Central memory CD4-positive, alpha-beta T cell (primary cell): ENCODE measurements at places on chromosomes 1 and 21.

GRCh38 chr1:242806324-242806723 is 281.8 kb upstream of the PLD5 start:
- DNase-seq, result no peak

- no peak for DNase-seq
Observed at GRCh38 chr1:182189535-182190066, 128.1 kb upstream of the ZNF648 start.

DNA sequence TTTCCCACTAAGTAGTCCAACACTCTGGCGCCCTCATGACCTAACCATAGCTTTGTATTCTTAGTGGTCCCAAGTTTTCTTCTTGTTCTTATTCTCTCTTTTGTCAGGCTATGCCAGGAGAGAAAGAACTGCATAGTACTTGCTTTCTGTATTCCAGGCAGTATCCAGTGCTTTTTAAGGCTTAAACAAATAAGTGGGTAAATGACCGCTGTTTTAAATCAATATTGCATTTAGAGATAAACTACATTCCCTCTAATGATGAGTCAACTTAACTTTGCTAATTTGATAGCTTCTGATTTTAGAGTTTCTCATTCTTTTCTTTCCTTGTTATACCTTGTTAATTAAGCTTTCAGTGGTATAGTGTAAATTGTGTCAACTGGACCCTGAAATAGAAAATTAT is 139.6 kb downstream of the ZP4 start:
- DNase-seq, result no peak

DNA sequence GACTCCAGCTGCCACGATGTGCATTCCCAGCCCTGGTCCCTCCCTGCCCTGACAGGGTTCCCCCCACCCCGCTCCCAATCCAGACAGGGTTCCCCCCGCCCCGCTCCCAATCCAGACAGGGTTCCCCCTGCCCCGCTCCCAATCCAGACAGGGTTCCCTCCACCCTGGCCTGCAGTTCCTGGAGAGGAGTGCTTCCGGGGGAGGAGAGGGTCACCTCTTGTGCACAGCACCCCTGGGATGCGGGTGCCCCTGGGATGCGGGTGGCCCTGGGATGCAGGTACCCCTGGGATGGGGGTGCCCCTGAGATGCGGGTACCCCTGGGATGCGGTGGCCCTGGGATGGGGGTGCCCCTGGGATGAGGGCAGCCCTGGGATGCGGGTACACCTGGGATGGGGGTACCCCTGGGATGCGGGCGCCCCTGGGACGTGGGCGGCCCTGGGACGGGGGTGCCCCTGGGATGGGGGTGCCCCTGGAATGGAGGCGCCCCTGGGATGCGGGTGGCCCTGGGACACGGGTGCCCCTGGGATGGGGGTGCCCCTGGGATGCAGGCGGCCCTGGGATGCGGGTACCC is 36.7 kb upstream of the SLC19A1 start:
- DNase-seq, result no peak

DNA sequence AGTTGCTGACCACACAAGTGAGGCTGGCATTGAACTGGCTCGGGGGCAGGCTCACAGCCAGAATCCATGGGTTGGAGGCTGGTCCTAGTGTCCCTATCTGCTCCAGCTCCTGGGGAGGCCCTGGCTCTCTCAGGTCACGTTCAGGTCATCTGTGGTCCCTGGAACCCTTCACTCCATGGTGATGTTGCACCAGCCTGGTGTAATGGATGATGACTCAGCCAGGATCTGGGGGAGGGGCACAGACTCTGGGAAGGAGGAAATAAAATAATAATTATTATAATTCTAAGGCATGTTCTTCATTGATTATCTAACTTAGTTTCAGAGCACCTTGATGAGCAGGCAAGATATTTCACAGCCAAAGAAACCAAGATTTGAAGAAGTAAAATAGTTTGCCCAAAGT is 26.6 kb upstream of the FCRL4 start:
- DNase-seq, result no peak

DNA sequence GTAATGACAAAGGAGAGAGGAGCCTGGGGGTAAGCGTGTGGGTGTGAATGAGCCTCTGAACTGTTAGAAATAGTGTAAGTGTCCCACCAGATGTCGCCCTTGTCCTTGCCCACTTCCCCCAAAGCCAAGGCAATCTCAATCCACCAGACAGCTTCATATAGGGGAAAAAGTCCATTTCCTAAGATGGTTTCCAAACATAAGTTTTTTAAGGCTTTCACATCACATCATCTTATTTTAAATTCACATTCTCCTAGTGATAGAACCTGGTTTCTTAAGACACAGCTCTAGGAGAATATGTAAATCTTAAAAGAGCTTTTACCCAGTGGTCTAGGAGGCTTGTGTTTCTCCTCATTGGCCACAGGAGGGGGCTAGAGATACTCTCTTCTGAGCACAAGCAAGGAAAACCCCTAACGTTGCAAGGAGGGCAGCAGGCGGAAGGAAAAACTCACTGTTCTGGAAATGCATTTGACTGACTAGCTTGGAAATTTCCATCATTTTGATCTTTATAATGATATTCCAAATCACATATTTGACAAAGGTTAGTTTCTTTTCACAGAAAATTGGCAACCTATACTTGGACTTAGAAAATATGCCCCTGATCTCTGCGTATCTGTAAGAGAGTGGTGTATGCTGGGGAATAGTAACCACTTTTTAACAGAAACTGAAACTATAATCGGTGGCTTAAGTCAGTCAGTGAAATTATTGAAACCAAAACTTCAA is 51.9 kb upstream of the LPAR3 start:
- DNase-seq, result peak; percentile 91

DNA sequence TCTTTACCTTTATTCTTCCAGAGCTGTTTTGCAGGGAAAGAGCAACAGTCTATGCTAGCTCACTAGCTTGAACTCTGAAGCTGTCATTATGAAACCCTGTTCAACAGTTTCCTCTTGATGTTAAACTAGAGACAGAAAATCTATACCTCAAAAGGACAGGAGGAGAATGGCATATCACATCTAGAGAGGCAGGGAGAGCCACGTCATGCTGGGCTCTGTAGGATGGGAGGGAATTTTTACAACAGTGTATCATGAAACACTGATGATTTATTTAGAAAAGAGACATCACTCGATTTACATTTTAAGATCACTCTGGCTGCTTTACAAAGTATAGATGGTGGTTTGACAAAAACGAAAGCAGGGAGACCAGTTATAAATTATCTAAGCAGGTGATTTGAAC is 224.9 kb upstream of the COA6 start:
- no peak for DNase-seq

DNA sequence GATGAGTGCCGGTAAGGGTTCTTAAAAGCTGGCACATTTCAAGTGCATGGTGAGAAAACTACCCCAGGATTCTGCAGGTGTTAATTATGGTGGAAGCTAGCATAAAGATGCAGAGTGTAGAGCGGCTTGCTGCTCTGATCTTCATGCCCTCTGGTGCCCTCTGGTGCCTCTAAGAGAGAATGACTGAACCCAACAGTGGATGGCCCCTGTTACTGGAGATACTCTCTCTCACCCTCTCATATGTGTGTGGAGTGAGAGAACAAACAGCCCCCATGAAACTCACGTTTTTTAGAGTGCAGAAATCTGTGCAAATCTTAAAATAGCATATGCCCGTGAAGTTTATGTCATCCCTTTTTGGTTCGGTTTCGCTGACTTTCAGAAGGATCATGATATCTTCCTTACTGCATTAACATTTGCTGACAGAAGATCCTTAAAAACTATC is 90.0 kb downstream of the GRIK1 start:
- DNase-seq, result peak; percentile 6

- no peak for DNase-seq
Observed at GRCh38 chr1:22689505-22689904, 21.1 kb upstream of the EPHB2 start.

DNA sequence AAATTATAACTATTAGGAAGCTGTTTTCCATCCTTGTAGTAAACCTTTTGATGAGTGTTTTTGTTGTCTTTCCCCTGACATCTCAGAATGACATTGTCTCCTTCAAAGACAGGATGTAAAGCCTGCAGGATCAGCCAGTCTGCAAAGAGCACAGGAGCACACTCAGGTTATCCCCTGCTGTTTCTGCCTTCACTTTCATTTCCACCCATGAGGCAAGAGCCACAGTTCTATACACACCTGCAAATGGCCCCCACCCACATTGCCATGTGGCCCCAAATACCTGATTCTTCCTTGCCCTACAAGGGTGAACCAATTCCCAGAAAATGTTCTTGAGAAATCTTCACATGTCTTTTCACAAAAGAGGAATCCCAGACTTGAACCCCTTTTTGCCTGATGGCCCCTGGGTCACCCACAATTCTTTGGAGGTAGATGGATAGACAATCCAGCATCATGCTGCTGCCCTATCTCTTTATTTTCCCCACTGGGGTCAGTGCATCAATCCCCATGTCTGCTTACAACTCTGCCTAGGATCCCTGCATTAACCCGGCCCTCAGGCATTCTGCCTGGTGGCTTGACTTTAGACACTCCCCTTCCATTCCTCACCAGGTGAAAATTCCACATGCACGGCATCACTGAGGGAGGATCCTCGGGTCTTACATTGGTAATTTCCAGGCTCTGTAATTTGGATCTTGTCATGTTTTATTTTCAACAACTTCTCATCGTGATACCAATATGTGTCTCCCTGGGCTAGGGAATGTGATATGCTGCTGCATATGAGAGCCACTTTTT is 2.6 kb downstream of the FCRL3 start:
- DNase-seq, result no peak

GRCh38 chr1:145978471-145978853 is 14.0 kb downstream of the POLR3GL start:
- no peak for DNase-seq

DNA sequence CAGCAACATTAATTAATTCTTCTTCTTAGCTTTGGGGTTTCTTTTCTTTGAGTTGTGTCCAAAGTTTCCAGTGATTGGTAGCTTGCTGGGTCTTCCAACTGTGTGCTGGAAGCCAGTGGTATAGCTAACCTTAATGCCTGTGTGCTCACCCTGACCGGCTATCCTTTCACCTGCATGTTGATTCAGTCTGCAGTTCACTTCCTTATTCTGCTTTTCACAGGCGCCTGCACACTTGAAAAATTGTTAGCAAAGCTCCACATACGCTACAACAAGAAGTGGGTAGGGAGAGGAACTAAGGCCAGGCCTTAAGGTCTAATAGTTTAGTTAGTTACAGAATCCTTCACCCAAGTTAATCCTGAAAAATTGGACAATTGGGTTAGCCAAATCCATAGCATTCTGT is 35.7 kb downstream of the NCF2 start:
- DNase-seq, result no peak

DNA sequence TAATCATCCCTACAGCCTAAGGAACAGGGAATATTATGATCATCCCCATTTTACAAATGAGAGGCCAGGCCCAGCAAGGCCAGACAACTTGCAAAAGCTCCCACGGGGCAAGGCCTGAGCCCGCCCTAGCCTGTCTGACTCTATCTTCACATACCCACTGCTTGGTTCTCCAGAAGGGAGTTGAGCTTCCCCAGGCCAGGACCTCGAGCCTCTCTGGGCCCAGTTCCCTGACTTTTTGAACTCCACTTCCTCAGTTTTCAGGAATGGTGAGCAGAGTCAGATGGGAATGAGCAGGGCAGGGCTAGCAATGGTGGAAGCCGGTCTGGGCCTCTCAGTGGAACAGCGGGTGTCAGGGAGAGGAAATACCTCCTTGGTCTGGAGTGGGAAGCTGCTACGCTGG is 39.3 kb downstream of the CACNA1S start:
- no peak for DNase-seq

GRCh38 chr1:2283991-2284895 is 56.1 kb downstream of the SKI start:
- no peak for DNase-seq

- no peak for DNase-seq
Observed at GRCh38 chr1:17653728-17654351, 101.3 kb upstream of the ACTL8 start.

GRCh38 chr1:92201973-92202372 is 15.7 kb upstream of the C1orf146 start:
- DNase-seq, result no peak

DNA sequence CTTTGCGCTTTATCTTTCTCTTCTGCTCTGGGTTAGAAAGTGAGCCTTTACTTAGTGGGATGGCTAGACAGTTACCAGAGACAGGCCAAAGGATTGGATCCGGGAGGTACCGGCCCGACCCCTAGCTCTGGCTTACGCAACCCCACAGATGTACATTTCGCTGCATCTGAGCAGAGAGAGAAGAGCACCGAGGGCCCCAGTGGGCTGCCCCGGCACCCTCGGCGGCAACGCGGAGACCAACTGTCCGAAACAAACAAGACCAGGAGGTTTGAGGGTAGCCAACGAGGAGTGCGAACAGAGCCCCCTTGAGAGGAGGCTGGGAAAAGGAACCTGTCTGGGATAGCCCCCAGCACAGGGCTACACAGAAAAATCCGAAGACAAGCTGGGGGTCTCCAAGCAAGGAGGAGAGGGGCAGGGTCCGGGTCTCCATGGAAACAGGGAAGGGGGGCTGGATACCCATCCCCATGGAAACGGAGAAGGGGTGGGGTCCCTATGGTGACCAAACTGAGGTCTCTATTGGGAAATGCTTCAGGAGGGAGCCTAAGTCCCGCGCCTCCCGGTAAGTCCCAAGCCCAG is 373 bp downstream of the MTF1 start:
- no peak for DNase-seq

- DNase-seq, result no peak
Observed at GRCh38 chr1:8425150-8425780, 107.4 kb downstream of the SLC45A1 start.

DNA sequence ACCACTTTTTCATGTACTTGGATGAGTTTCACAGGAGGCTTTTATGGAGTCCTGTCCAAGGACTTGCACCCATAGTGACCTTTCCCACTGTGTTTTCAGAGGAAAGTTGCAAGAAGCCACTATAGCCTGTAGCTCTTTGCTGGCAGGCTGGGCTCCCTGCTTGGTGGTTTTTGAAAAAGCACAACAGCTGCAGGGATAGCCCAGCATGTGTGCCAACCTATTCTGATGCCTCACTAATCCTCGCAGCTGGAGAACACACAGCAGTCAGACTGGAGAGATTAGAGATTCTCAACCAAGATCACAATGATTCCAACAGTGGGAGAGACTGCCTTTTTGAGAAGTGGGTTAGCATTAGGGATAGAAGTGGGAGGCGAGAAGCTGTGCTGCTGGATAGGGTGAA is 24.1 kb upstream of the ARHGEF11 start:
- DNase-seq, result no peak

DNA sequence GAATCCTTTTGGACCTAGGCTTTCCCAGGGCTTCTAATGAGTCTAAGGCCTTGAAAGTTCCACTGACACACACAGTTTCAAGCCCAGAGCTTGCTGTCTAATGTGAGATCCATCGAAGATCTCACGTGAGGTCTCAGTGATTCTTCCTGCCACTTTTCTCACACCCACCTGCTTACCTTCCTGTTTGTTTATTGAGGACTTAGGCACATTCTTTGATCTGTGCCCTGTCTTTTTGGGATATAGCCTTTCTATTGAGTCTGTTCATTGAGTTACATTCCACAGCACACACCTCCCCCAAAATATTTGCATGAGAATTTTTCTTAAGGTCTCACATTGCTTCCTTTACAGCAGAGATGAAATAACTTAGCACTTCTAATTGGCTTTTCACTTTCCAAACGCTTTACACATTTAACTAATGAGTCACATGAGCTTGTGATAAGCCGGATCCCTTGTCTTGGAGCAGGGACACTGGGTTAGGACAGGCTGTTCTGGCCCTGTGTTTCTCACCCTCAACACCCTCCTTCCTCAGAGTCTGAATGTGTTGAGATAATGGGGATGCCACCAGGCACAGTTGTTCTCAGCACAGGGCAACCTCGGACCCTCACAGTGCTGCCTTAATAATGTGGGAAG is 288.3 kb downstream of the TM2D1 start:
- DNase-seq, result no peak

GRCh38 chr1:157450106-157450505 is 102.2 kb downstream of the FCRL5 start:
- DNase-seq, result no peak

- DNase-seq, result no peak
Observed at GRCh38 chr1:101408212-101409042, 171.6 kb downstream of the S1PR1 start.
